ENCODE measurements at places on chromosomes 3 and 15.

DNA sequence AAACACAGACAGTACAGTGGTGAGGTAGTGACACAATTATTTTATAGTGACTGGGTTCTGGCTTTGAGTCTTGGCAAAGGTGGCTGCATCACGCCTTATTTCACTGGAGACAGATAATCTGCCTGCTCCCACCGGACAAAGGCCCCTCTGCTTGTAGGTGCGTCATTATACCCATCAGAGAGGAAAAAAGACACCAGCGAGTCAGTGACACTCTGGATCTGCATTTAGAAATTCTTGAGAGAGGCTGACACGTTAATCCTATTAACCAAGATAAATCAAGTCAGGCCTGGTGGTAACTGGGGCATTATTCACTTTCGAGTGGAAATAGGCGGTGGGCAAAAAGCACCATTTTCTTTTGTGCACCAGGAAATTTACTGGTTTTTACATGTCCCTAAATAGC lies 76.2 kb downstream of the NR2F2 start:
- no peak for DNase-seq

- no peak for DNase-seq
Measured at GRCh38 chr15:90055182-90055581, 47.1 kb downstream of the IDH2 start.

DNA sequence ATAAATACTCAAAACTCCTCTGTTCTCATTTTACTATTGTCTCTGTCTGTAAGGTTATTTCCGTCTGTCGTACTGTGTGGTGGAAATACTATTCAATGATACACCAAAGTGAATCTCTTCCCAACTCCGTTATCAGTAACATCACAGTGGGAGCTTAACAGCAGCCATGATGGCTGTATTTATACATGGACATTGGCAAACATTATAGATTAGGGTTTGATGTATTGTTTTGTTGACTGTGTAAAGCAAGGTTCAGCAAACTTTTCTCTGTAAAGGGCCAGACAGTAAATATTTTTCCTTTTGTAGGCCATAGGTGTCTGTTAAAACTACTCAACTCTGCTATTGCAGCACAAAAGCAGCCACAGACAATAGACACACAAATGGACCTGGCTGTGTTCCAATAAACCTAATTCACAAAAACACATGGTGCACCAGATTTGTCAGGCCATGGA lies 23.2 kb downstream of the LIPC start:
- DNase-seq = no peak

DNA sequence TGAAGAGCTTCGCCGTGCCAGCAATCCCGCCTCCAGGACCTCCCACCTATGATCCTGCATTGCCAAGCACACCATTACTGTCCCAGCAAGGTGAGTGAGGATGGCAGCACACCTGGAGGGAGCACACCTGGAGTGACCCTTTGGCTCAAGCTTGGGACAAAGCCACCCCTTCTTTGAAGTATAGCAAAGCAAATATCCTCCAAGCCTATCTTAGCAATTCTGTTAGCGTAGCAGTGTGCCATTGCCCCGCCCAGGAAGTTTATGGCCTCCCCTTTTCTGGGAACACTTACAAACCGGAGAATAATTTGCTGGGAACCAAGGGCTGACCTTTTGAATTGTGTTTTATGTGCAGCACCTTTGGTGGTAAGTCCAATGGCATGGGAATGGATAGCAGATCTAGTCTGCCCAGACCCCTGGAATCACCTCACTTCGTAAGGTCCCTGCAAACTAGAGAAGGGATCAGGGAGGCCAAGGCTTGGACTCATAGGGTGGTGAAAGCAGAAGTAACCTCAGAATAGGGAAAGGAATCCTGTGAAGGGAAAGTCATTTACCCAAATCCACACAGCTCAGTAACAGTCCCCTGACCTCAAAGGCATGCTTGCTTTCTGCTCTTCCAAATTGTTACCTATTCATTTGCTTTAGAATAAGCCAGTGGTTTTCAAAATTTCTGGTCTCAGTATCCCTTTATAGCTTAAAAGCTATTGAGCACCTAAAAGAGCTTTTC lies 70.1 kb downstream of the HCN4 start:
- no peak for DNase-seq

DNA sequence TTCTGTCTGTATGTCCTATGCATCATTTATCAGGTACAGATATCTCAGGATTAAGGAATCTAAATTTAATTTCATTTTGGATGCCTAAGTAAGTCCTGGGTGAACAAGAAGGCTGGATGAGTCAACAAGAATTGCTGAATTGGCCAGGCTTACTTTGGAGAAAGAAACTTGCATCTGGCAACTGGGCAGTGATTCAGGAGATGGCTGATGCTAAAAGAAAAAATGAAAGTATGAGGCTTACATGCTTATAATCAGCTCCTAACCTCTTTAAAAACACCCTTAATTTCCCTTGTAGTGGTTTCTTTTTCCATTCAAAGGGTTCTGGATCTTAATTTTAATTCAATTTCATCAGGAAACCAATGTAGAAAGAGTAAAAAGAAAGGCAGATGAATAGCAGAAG lies 228.8 kb upstream of the PEX5L start:
- no peak for DNase-seq

- DNase-seq = no peak
Measured at GRCh38 chr3:78507196-78507984, 1260.4 kb downstream of the ROBO1 start.

DNA sequence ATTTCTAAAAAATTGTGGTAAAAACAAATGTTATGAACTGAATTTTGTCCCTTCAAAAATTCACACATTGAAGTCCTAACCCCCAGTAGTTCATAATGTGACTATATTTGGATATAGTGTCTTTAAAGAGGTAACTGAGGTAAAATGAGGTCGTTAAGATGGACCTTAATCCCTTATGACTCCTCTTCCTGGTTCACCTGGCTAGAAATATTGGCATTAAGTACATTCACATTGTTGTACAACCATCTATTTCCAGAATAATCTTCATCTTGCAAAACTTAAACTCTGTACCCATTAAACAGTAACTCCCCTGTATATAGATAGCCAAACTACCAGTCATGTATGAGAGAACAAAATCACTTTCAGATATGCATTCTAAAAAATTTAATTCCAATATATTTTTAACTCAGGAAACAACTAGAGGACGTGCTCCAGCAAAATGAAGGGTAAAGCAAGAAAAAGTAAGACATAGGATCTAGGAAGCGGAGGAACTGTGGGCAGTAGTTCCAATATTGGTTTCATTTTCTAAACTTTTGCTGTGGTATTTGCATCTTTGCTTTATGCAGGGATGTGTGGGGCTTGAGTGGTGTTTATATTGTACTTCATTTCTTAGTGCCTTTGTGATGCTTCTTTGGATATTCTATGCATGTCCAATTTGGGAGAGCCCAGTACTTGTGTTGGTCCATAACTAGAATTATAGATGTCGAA lies 36.7 kb upstream of the IL20RB start:
- no peak for DNase-seq

GRCh38 chr3:196501316-196502044 lies 2.1 kb downstream of the RNF168 start:
- no peak for DNase-seq

- DNase-seq = no peak
Measured at GRCh38 chr3:178732824-178733223, 196.6 kb downstream of the KCNMB2 start.

DNA sequence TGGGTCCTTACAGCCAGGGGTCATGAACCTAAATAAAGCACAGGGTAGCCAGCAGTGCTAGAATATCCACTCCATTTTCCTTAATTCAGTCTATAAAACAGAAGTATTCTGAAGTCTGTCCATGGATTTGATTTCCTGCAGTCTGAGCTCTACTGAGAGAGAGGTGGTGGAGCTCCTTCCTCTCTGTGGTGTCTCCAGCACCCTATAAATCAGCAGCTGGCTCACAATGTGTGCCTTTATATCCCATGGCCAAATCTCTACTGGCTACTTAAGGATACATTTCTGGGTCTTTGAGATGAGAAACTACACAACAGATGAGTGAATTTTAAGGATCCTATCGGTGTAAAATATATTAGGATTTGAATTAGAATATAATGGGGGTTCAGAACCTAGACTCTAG lies 339.9 kb upstream of the RBMS3 start:
- DNase-seq = no peak

GRCh38 chr3:29696311-29696710 lies 415.4 kb downstream of the RBMS3 start:
- DNase-seq = no peak

GRCh38 chr3:133412183-133413132 lies 12.6 kb downstream of the BFSP2 start:
- DNase-seq = no peak

DNA sequence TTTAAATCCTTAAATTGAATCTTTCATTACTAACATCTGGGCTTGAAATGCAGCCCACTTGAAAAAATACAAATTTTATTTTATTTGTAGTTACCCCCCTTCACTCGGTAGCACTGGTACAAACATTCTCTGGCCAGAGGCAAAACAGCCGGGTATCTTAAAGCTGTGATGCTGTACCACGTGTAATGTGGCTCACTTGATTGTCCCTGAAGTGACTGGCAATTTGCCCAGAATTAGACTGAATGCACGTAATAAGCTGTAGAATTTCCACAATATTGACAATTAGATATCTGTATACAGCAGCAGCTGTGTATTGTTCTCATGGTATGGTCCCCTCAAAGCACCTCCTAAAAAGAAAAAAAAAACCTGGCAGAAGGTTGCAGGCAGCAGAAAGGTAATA lies 192.8 kb upstream of the TBC1D5 start:
- DNase-seq = no peak

DNA sequence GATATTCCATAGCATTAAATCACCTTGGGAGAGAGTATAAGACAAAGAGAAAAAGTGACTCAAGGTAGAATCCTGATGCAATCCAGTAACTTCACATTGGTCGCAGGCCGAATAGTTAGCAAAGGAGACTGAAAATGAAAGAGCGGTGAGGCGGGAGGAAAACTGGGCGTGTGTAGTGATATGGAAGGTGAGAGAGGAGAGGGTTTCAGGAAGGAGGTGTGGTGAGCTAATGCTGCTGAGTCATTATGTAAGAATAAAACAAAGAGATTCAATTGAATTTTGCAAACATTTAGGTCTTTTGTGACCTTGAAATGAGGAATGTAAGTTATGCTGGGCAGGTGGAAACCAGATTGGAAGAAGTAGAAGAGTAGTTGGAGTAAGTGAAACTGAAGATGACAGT lies 235.3 kb downstream of the C3orf38 start:
- DNase-seq = no peak

GRCh38 chr3:64975147-64975546 lies 287.3 kb upstream of the ADAMTS9 start:
- DNase-seq = no peak

GRCh38 chr3:78116874-78117273 lies 1077.0 kb downstream of the ROBO2 start:
- DNase-seq = no peak

DNA sequence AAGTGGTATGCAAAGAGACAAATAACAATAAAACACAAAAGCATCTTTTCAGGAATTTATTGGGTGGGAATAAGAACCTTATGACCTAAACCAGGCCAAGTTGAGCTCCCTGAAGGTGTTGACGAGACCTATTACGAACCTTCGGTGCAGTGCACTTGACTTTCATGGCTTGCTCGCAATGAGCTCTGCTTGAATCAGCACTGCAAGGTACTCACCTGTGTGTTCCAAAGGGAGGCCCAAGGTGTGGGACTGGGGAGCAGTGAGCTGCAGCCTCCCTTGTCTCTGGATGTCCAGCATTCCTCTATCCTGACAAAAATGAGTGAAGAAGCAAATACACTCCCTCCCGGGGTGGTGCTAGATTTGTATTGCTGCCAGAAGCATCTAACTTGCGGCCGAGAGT lies at the start of gene MDFIC2:
MDFIC2 (minus strand) TSS at position 303 of the 400 bp plus-strand sequence. CDS start 665 bp downstream, outside the sequence.
- DNase-seq = no peak

GRCh38 chr15:42723068-42723467 lies 13.9 kb downstream of the CDAN1 start:
- DNase-seq = no peak

- peak; percentile 55 for DNase-seq
Measured at GRCh38 chr3:189967254-189967865, 153.3 kb downstream of the P3H2 start.

DNA sequence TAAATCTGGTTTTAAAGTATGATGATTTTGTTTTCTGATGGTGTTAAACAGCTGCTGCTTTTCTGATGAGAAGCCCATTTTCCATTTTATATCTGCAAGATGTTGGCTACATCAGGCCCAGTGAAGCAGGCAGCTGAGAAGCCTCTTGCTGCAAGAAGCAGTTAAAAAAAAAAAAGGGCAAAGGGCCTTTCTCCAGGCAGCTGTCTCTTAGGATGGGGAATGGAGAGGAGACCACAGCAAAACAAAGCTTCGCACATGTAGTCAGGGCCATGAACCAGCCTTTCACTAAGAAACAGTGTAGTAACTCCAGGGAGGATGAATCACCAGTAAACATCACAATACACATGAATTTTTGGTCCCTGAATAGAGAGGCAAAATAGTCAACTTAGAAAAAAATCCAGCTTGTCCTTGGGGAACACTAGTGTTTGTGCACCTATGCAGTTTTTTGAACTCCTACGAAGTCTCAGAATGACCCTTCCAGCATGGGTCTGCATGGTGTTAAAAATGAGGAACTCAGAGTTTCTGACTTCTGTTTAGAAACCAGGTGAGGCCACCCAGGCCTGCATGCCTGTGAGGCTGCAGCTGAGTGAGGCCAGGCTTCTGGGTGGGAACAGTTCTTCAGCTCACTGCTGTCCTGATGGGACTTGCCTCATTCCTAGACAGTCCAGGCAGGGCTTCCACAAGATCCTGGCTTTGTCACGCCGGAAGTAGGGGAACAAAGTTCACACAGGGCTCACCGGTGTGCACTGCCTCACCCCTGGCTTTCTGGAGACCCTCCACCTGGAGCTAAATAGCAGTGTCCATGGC lies 518.7 kb downstream of the MCTP2 start:
- DNase-seq = no peak
